ENCODE measurements at places on chromosomes 5 and 9.

DNA sequence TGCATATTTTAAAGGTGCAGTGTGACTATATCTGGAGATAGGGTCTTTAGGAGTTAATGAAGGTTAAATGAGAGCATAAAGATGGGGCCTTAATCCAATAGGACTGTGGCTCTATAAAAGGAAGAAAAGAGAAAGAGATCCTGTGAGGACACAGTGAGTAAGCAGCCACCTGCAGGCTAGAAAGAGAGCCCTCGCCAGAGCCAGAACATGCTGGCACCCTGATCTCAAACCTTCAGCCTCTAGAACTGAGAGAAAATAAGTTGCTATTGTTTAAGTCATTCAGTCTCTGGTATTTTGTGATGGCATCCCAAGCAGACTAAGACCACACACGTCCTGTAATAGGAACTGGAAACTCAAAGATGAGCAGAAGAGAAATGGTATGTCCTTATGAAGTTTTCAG, 41.0 kb downstream of the RNF180 start:
- no peak for DNase-seq

GRCh38 chr9:72038408-72038807, 22.0 kb downstream of the C9orf57 start:
- DNase-seq: no peak

- no peak for DNase-seq
Measured at GRCh38 chr9:122346478-122347347, 24.1 kb upstream of the PTGS1 start.

DNA sequence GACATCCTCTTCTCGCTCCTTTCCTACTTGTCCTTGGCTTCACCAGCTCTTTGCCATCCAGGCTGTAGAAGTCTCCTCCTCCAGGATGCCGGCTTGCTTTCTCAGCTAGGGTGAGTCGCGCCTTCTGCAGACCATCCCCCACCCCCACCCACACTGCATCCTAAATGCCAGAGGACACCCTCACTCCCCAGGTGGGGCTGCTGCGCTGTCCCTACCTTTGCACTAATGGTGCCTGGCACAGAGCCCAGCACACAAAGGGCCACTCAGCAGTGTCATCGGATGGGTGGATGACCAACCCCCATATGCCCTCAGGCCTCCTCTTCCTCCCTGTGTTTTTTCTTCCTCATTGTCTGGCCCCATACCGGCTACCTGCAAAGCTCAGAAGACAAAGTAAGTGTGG, 14.8 kb downstream of the IL9 start:
- no peak for DNase-seq

DNA sequence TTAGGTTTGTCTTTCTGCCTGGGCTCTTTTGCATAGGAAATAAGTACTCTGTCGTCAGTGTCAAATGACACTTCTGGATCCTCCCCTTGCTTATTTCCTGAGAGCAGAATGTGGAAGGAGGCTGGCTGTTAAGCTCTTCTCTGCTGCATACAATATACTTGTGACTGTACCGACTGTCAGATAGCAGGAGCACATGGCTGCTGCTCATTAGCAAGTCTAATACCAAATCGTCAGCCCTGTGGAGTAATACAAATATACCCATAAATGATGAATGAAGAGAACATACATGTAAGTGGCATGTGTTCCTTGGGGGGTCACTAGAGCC, at the start of gene GPR151:
Gene GPR151 (minus strand): TSS at position 40 of the 325 bp plus-strand sequence. CDS start 77 bp downstream, outside the sequence.
- DNase-seq: no peak

DNA sequence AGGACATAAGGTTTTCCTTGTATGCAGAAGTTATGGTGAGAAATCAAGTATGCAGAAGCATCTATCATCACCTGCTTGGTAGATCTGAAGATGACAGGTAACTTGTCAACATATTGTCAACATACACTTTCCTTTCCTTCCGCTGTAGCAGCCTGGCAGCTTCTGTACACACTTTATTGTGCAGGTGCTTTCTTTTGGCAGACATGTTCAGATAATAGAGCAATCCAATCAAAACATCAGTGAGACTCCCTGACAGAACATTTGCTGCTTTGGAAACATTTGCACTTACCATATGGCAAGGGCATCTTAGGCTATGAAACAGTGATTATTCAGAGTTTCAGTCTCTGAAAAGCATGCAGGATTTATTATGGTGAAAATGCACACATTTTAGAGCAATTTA, 161.1 kb upstream of the CDH12 start:
- peak; percentile 88 for DNase-seq

- no peak for DNase-seq
Measured at GRCh38 chr5:113807427-113807991, 294.0 kb downstream of the YTHDC2 start.

GRCh38 chr9:72454871-72455491, 66.4 kb upstream of the TMC1 start:
- DNase-seq: no peak

- DNase-seq: no peak
Measured at GRCh38 chr5:78501411-78502352, 141.3 kb downstream of the SCAMP1 start.

- no peak for DNase-seq
Measured at GRCh38 chr5:119319401-119319800, 36.4 kb upstream of the TNFAIP8 start.

GRCh38 chr9:94870793-94871558, 144.5 kb downstream of the AOPEP start:
- DNase-seq: no peak

GRCh38 chr9:114853071-114853855, 47.4 kb upstream of the TNFSF15 start:
- no peak for DNase-seq

DNA sequence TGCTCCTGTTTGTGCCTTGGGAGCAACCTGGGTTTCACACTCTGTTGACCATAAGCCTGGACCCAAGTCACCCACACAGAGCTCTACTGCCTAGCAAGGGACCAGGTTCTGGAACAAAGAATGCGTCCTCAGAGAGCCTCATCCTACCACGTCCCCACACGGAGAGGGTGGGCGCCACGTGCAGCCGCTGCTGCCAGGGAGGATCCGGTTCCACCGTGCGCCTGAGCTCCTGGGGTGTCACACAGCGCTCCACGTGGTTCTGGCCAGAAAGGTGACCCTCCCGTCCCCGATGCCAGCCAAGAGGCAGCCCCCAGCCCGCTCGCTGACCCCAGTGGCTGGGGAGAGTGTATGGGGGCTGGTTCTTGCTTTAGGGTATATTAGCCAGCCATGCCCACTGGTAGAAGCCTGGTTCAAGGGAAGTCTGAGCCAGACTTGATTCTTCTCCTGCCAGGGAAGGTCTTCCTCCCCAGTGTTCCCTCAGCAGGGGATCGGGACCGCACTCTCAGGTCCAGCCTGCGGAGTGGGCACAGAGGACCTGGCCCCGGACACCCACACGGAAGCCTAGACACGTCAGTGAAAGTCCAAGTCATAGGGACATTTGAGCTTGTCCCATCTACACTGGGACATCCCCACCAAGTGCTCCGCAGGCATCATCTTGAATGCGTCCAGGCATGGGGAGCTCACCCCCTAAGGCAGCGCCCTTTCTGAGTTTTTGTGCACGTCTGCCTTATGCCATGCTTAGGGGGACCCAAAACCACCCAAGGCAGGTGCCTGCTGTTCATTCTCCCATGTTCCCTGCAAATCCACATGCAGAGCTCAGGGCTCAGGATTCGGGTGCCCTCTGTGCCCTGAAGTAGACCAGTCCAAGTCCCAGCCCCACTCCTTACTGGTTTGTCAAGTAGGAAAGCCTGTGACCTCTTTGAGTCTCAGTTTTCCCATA, 2.4 kb downstream of the FCN1 start:
- no peak for DNase-seq

GRCh38 chr5:9288234-9288633, 257.6 kb downstream of the SEMA5A start:
- no peak for DNase-seq

DNA sequence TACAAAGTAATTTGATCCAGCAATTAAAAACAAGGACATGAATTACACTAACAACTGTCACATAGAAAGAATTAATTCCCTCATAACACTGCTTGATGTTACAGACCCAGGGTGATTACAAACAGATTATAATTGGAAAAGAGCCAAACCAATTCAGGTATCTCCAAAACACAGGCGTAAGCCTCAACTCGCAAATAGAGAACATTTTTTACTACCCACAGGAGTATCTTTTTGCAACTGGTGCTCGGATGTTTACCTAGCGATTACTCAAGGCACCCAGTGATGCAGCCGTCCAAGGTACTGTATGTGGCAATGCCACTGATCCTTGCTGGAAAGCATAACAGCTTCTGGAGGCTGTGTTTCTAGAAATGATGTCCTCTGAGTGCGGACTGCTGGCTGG, 386.1 kb upstream of the KIF2A start:
- peak; percentile 24 for DNase-seq

DNA sequence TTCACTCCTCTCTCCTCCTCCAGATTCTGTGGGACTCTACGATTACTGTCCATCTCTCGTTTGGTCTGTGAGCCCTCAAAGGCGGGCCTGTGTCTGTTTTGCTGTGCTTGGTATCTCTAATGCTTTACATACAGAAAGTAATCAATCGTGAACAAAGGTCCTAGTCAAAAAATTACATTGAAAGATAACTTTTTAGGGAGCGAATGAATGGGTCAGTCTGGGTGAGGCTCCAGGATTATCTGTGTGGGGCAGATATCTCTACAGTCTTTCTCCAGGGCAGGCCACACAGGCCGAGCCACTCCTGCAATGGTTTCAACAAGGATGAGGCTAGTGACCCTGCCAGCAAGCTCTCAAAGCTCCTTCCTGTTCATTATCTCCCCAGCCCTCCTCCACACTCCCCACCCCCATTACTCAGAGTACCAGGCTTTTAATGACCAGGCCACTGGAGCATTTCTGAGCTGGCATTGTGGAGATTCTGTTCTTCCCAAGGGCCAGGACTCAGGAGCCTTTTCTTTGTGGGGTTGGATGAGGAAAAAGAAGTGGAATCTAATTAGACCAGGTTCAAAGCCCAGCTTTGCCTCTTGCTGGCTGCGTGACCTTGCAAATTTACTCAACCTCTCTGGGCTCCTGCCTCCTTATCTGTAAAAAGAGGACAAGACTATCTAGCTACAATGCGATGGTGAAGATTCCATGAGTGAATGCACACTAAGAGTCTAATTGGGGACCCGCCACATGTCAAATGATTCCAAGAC, 10.2 kb downstream of the CORO2A start:
- no peak for DNase-seq

DNA sequence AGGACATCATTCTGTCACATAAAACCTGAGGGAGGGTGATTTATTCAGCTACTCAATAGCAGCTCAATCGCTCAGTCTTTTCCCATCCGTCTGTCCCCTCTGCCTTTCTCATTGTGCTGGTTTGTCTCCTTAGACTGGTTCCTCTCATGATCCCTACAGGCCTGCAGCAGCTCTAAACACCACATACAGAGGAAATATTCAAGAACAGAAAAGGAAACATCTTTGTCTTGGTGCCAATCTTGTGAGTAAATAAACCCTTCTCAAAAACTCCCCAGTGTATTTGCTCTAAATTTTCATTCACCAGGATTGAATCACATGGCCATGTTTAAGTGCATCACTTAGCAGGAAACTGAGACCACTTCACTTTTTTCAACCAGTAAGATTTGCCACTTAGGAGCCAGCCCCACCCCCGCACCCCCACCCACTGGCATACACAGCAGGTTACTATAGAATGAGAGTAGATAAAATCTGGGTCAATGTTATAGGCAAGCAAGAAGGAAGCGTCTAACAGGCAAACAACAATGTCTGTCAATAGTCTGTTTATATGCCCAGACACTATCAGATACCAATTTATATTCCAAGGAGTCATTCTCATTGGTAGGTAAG, 895.5 kb upstream of the DMAC1 start:
- DNase-seq: no peak

- DNase-seq: no peak
Measured at GRCh38 chr5:65647941-65648340, 23.1 kb downstream of the SHLD3 start.

DNA sequence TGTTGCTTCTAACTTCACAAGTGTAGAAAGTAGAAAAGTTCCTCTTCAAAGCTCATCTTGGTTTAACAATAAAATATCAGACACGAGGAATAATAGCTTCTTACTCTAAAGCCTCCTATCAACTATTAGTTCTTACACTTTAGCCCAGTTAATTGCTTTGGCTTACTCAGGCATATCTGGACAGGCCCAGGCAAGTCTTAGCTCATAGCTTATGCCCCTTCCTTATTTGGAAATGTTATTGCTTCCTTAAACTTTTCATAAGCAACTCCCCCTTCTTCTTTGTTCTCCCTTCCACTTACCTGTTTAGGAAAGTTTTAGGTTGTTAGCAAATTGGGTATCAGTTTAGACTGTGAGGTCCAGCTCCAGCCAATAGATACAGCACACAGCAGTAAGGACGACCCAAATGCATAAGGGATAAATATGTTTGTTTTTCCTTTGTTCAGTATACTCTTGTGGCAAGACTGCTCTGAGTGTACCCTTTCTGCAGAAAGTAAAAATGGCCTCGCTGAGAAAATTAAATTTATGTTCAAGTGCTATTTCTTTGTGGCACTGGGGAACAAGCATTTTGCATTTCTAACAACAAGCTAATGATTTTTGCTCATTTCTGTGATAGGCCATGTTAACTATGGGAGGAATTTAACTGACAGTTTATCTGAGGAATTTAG, 162.1 kb downstream of the SMC2 start:
- DNase-seq: no peak

- no peak for DNase-seq
Measured at GRCh38 chr5:5266297-5266696, 126.2 kb downstream of the ADAMTS16 start.

GRCh38 chr9:107208121-107208520, 75.0 kb upstream of the RAD23B start:
- no peak for DNase-seq

- no peak for DNase-seq
Measured at GRCh38 chr5:922436-923280, 30.0 kb downstream of the TRIP13 start.

DNA sequence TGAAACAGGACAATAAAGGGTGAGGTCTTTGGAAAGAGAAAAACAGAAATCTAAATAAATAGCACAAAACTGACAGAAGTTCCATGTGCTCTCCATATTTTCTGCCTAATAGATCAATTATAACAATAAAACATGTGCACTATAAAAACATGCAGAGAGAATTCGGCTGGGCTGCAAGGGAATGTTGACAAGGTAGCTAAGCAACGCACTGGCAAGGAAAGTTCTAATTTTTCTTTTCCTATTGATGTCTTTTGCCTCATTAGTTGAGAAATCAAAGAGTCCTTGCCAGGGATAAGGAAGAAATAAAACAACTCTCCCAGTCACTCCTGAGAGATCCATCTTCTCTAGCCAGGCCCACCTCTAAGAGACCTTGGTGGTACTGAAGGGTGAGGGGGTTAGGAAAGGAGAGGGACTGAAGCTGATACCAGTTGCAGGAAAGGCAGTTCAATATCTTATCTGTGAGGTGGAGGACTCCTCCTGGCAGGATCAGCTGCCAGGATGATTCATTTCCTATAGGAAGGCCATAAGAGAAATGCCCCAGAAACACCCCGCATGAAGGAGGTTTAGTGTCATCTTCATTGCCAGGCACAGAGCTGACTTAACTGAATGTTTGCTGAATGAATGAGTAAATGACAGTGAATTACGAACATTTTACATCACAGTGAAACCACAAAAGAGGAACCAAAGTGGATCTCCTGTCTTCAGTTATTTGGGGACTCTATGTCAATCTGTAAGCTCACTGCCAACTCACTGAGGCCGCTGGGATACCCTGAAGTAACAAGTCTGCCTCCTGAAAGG, 63.7 kb upstream of the IFNK start:
- no peak for DNase-seq

GRCh38 chr5:142114687-142115086, 6.1 kb downstream of the NDFIP1 start:
- no peak for DNase-seq
